ENCODE measurements at places on chromosomes 16 and 17.

GRCh38 chr16:88487920-88488851, 35.1 kb downstream of the ZFPM1 start:
- no peaks in the 10 kb centered on the region for H3K36me3 ChIP-seq
- H3K4me3 ChIP-seq, result no peak overlapping the region
- no peaks in the 10 kb centered on the region for H3K27me3 ChIP-seq
- no peak for DNase-seq
- H3K4me1 ChIP-seq, result no peaks in the 10 kb centered on the region
- H3K27ac ChIP-seq, result no peak overlapping the region

DNA sequence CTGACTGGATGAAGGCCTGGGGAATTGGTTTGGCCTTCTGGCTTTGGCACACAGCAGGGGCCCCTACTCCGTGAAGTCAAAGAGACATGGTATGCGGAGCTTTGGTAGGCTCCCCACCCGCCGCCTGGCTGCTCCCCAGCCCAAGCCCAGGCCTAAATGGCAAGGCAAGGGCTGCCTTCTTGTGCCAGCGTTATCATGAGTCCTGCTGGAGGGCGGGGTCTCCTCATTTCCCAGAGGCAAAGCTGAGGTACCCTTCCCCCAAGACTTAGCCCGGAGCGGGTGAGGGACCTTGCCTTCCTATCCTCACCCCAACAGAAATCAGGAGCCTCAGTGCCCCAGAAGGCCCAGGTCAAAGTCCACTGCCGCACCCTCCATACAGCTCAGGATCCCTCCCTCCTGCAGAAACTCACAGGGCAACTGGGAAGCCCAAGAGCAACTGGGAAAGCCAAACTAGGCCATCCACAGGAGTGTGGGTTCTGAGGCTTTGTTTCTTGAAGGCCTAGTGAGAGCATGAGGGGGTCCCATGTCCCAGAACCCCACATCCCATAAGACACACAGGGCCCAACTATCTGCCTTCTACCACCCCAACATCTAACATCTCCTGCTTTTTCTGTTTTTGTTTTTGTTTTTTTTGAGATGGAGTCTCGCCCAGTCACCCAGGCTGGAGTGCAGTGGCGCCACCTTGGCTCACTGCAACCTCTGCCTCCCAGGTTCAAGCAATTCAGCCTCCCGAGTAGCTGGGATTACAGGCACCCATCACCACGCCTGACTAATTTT, 9.3 kb downstream of the PGAP3 start:
- DNase-seq, result no peak
- no peak overlapping the region for H3K4me3 ChIP-seq
- H3K27ac ChIP-seq, result peak overlapping the region; percentile 85
- no peaks in the 10 kb centered on the region for H3K27me3 ChIP-seq
- peaks cover 26% of the 10 kb centered on the region for H3K36me3 ChIP-seq

- H3K4me1 ChIP-seq, result peaks cover 4% of the 10 kb centered on the region
- DNase-seq, result no peak
- no peaks in the 10 kb centered on the region for H3K36me3 ChIP-seq
- H3K27me3 ChIP-seq, result no peaks in the 10 kb centered on the region
- H3K27ac ChIP-seq, result no peak overlapping the region
These were observed 47.8 kb upstream of the HAS3 start for GRCh38 chr16:69057400-69058378.

DNA sequence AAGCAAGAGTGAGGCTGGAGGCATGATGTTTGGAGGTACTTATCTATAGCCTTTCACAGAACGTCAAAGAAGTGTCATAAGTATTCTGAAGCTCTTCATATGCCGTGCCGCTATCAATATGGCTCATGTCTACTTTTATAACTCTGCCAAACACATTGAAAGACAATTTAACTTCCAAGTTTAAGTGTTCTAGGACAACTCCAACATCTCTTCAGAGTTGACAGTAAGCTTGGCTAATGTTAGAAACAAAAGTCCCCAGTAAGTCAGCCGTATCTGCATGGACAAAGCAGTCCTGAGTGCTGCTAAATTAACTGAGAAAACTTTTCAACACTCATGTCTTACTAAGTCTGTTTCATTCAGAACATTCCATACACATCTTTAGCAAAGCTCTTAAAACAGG, 32.2 kb downstream of the GRB2 start:
- peaks cover 60% of the 10 kb centered on the region for H3K36me3 ChIP-seq
- no peak for DNase-seq
- no peaks in the 10 kb centered on the region for H3K27me3 ChIP-seq
- H3K4me1 ChIP-seq, result peaks cover 46% of the 10 kb centered on the region

GRCh38 chr16:84714028-84714427, 14.2 kb downstream of the USP10 start:
- no peak for DNase-seq
- peaks cover 25% of the 10 kb centered on the region for H3K36me3 ChIP-seq
- no peak overlapping the region for H3K27ac ChIP-seq
- no peak overlapping the region for H3K4me3 ChIP-seq

DNA sequence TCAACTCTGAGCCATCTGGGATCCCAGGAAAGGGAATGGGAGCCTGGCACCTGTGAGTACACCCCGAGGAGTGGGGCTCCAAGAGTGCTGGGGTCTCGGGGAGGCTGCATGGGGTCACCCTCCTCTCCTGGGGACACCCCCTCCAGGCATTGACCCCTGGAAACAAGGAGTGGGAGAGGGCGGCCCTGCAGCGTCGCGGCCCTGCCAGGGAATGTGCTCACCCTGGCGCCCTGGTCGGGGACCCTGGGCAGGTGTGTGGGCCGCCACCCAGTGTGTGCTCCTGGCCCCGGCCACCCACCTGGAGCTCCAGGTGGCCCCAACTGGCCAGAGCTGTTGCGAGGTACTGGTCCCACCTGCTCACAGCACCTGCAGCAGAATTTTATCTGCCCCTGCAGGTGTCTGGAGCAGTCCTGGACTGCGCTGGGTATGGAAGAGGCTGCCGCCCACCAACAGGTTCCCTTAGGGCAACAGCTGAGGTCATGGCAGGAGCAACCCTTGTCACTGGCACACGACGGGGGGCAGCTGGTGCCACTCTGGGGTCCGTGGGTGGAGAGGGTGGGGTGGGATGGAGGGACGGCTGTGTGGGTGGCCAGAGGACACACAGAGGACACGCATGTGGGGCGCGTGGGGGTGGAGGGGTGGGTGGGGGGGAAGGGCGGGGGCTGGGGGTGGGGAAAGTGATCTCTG, 5.4 kb upstream of the PABPN1L start:
- H3K27me3 ChIP-seq, result peaks cover 9% of the 10 kb centered on the region
- H3K36me3 ChIP-seq, result no peaks in the 10 kb centered on the region
- DNase-seq, result no peak

GRCh38 chr17:71580220-71580619, 540.6 kb upstream of the SOX9 start:
- DNase-seq, result no peak
- no peaks in the 10 kb centered on the region for H3K36me3 ChIP-seq
- no peak overlapping the region for H3K4me3 ChIP-seq
- no peaks in the 10 kb centered on the region for H3K4me1 ChIP-seq

- peaks cover 34% of the 10 kb centered on the region for H3K4me1 ChIP-seq
- H3K27me3 ChIP-seq, result no peaks in the 10 kb centered on the region
- no peaks in the 10 kb centered on the region for H3K36me3 ChIP-seq
- DNase-seq, result peak; percentile 54
- peak overlapping the region; percentile 84 for H3K4me3 ChIP-seq
These were observed 17.3 kb upstream of the EEF2K start for GRCh38 chr16:22188595-22189442.

DNA sequence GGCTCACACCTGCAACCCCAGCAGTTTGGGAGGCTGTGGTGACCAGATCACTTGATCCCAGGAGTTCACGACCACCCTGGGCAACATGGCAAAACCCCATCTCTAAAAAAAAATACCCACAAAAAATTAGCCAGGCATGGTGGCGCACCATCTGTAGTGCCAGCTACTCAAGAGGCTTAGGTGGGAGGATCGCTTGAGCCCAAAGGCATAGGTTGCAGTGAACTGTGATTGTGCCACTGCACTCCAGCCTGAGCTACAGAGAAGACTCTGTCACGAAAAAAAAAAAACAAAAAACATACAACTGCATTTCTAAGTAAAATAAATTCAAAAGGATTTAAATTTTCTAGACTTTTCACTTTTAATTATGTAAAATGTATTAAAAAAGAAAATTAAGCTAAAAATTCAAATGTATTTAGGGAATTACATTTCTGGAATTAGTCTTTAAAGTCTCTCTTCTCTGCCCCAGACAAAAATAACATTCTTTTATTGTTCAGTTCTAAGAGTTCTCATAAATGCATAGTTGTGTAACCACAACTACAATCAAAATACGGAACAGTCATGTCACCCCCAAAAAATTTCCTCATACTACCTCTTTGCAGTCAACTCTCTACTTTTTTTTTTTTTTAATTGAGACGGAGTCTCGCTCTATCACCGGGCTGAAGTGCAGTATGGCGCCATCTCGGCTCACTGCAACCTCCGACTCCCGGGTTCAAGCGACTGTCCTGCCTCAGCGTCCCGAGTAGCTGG, 14.1 kb downstream of the FAM222B start:
- H3K4me3 ChIP-seq, result no peak overlapping the region
- DNase-seq, result no peak
- no peaks in the 10 kb centered on the region for H3K27me3 ChIP-seq
- no peak overlapping the region for H3K27ac ChIP-seq

- H3K4me1 ChIP-seq, result no peaks in the 10 kb centered on the region
- no peaks in the 10 kb centered on the region for H3K27me3 ChIP-seq
- no peak overlapping the region for H3K27ac ChIP-seq
- H3K36me3 ChIP-seq, result no peaks in the 10 kb centered on the region
These were observed 551.8 kb upstream of the KIF2B start for GRCh38 chr17:53270936-53271335.

GRCh38 chr17:2995377-2995776, 68.0 kb downstream of the OR1D5 start:
- DNase-seq, result no peak
- H3K27me3 ChIP-seq, result no peaks in the 10 kb centered on the region
- H3K36me3 ChIP-seq, result no peaks in the 10 kb centered on the region
- H3K27ac ChIP-seq, result no peak overlapping the region

DNA sequence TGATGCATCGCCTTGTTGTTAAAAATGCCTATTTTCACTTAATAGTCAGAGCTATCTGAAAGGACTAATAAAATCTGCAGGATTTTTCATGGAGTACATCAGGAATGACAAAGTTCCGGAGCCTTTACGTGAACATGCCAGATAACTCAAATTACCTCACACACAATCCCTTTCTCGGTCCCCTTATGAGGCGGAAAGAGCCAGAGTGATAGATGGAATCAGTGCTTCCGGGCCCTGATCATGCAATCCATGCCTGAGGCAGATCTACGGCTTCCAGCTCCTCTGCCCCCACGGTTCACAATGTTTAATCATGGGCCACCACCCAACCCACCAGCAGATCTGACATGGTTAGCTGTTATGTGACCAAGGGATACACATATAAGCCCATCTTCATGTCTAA, 17.0 kb downstream of the VPS53 start:
- peaks cover 36% of the 10 kb centered on the region for H3K36me3 ChIP-seq
- no peaks in the 10 kb centered on the region for H3K27me3 ChIP-seq
- no peak overlapping the region for H3K4me3 ChIP-seq
- no peak for DNase-seq
- H3K27ac ChIP-seq, result no peak overlapping the region
- H3K4me1 ChIP-seq, result peaks cover 2% of the 10 kb centered on the region

DNA sequence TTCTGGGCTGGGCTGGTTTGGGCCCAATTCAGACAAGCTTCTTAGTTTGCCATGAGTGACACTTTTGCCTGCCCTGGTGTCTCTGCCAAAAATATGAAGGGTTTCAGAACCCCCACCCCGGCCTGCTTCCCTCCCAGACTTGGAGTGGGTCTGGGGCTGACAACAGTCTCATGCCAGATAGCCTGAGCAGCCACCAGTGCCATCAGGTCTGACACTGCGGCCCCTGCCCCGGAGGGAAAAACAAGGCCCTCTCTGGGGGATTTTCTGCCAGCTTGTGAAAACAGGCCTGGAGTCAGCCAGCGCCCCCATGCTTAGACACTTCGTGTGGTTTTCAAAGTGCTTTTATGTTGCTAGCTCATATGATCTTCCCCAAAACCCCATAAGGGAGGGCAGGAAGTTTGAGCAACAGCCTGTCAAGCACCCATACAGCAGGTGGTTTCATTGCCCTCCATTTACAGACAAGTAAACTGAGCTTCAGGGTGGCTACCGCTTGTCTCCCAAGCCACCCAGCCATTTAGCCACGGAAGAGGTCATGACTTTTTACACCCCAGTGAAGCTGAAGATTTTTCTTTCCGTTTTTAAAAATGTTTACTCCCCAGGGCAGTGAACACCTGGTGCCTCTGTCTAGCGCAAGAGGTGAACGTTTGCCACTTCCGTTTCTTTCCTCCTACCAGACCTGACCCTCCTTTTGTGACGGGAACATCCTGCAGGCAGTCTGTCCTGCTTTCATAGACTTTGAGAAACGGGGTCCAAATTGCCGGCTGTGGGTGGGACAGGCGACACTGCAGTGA, 300.6 kb downstream of the SEC14L1 start:
- H3K36me3 ChIP-seq, result peaks cover 7% of the 10 kb centered on the region
- H3K27me3 ChIP-seq, result no peaks in the 10 kb centered on the region
- peak overlapping the region; percentile 74 for H3K4me3 ChIP-seq
- peaks cover 87% of the 10 kb centered on the region for H3K4me1 ChIP-seq

- peaks cover 18% of the 10 kb centered on the region for H3K36me3 ChIP-seq
- peak overlapping the region; percentile 99 for H3K27ac ChIP-seq
- peaks cover 83% of the 10 kb centered on the region for H3K4me1 ChIP-seq
- DNase-seq, result no peak
These were observed 100.0 kb downstream of the XYLT1 start for GRCh38 chr16:17370731-17371285.

DNA sequence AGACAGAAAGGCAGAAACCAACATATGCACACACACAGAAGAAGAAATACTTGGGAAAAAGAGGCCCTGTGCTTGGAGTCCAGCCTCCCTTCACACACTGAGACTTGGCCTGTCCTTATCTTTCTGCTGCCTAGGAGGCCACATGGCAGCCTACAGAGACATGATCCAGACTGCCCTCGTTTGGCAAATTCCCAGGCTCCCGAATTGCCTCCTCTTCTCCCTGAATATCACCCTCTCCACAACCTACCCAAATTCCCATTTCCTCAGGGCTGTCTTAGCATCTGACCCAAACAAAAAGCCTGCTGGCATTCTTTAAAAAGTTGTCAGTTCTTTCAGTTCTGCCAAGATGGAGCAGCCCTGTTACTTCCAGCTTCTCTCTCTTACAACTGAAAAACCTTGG, 59.8 kb downstream of the DNAH17 start:
- H3K36me3 ChIP-seq, result no peaks in the 10 kb centered on the region
- no peaks in the 10 kb centered on the region for H3K4me1 ChIP-seq
- no peak overlapping the region for H3K27ac ChIP-seq
- no peak overlapping the region for H3K4me3 ChIP-seq
- peaks cover 21% of the 10 kb centered on the region for H3K27me3 ChIP-seq

DNA sequence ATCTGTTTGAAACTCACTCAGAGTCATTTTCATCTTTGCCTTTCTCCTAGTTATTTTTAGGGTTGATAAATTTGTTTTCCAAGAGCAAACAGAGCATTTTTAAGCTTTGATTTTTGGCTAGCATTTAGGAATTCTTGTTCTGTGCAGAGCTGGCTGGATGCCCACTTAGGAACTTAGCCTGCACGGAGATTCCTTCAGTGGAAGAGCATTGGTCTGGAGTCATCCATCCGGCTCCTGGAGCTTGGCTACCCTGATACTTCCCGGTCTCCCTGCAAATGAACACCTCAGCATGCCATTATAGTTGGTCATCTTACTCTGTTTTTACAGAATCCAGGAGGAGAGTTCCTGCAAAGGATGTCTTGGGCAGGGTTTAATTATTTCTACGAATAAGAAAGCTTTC, 57.1 kb downstream of the SPECC1 start:
- no peak overlapping the region for H3K4me3 ChIP-seq
- DNase-seq, result no peak
- H3K27ac ChIP-seq, result no peak overlapping the region
- H3K4me1 ChIP-seq, result peaks cover 18% of the 10 kb centered on the region
- no peaks in the 10 kb centered on the region for H3K36me3 ChIP-seq
- no peaks in the 10 kb centered on the region for H3K27me3 ChIP-seq

GRCh38 chr17:74457146-74457819, 9.2 kb upstream of the CD300A start:
- peaks cover 4% of the 10 kb centered on the region for H3K27me3 ChIP-seq
- no peak overlapping the region for H3K4me3 ChIP-seq
- peaks cover 21% of the 10 kb centered on the region for H3K4me1 ChIP-seq
- H3K27ac ChIP-seq, result no peak overlapping the region

Data from activated T-helper 2 cell treated with anti-CD3 and anti-CD28 coated beads, Interferon-gamma antibody, Interleukin-2, Interleukin-4, amounts not matched to agents 10 μg/mL and 5 μg/mL and 100 μg/mL, durations not matched to agents 14 hours and 24 hours and 36 hours (primary cell).